ENCODE measurements at places on chromosomes 12 and 14. TPM values are rescaled to one million over a fixed set of nuclear protein-coding genes. Genes with fewer than 3 reads are reported as not detected.

Gene OR6C75
- not detected for total RNA-seq

Gene FAM90A1
- 0.65 TPM for total RNA-seq

Gene DAO
- total RNA-seq = not detected

- H3K27me3 ChIP-seq = no peaks in the 10 kb centered on the region
- H3K27ac ChIP-seq = no peak overlapping the region
- no peak for DNase-seq
- peaks cover 8% of the 10 kb centered on the region for H3K4me1 ChIP-seq
Measured at GRCh38 chr12:45294906-45295305, 79.0 kb downstream of the ANO6 start.

Gene CLEC9A
- not detected for total RNA-seq

DNA sequence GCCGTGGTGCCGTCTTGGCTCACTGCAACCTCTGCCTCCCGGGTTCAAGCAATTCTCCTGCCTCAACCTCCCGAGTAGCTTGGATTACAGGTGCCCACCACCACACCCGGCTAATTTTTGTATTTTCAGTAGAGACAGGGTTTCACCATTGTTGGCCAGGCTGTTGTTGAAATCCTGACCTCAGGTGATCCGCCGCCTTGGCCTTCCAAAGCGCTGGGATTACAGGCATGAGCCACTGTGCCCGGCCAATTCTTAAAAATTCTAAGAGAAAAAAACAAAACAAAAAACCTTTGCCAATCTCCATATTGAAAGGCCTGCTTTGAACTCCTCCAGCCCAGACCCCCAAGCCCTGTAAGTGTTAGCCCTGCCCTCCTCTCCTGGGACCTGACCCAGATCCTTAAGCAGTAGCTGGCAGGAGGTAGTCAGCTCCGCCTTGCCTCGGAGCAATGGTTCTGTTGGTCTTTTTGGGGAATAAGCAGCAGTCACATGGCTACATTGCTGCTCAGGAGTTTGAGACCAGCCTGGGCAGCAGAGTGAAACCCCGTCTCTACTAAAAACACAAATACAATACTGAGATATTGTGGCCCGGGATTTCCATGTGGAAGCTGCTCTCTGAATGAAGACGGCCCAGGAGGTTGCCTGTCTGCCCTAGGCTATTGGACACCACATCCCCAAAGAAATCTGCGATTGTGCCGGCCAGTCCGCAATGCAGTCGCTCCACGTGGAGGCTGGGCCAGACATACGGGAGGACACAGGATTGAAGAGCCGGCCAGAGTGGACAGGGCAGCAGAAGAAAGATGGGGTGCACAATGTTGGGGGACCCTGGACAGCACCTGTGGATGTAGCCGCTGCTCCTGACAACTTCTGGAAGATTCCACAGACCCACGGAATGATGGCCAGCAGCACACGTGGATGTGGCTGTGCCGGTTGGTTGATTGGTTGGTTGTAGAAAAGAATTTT, 28.8 kb upstream of the BEGAIN start:
- H3K36me3 ChIP-seq = no peaks in the 10 kb centered on the region
- no peak overlapping the region for H3K27ac ChIP-seq
- no peak for DNase-seq
- H3K4me1 ChIP-seq = peaks cover 12% of the 10 kb centered on the region
- H3K27me3 ChIP-seq = no peaks in the 10 kb centered on the region

- peaks cover 3% of the 10 kb centered on the region for H3K4me1 ChIP-seq
- peaks cover 69% of the 10 kb centered on the region for H3K27me3 ChIP-seq
- no peak overlapping the region for H3K4me3 ChIP-seq
- no peak for DNase-seq
Measured at GRCh38 chr12:2239381-2239871, 186.6 kb downstream of the CACNA1C start.

Gene CABP1
- not detected for total RNA-seq

DNA sequence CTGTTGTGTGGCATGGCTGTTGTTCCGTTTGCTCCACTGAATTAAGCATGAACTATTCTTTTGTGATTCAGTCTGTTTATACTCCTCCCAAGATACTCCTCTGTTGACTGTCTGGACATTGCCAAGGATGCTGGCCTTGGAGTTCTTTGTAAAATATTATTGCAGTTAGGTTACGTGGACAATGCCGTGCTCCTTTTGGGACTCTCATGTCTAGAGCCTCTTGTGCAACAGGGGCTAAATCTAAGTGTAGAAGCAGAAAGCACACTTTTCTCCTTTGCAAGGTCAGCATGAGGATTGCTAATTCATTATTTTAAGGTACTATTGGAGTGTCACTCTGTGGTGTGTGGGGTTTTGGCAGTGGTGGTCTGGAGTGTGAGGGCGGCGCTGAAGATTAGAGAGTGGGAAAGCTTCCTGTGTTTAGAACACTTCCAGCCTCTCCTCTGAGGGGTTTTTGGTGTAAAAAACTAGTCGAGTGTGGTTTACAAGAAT, 125.4 kb downstream of the SAMD4A start:
- peaks cover 33% of the 10 kb centered on the region for H3K27me3 ChIP-seq
- H3K4me1 ChIP-seq = peaks cover 7% of the 10 kb centered on the region
- peaks cover 6% of the 10 kb centered on the region for H3K36me3 ChIP-seq
- no peak overlapping the region for H3K27ac ChIP-seq
- no peak overlapping the region for H3K4me3 ChIP-seq

GRCh38 chr14:63918411-63918810, 65.6 kb downstream of the SYNE2 start:
- H3K4me1 ChIP-seq = peaks cover 19% of the 10 kb centered on the region
- H3K36me3 ChIP-seq = peaks cover 4% of the 10 kb centered on the region
- H3K27ac ChIP-seq = no peak overlapping the region
- no peak for DNase-seq
- no peak overlapping the region for H3K4me3 ChIP-seq
